ENCODE measurements at places on chromosomes 7 and 10.
A peak's percentile ranks its signal among the peaks of the same experiment; 100 is the strongest.

DNA sequence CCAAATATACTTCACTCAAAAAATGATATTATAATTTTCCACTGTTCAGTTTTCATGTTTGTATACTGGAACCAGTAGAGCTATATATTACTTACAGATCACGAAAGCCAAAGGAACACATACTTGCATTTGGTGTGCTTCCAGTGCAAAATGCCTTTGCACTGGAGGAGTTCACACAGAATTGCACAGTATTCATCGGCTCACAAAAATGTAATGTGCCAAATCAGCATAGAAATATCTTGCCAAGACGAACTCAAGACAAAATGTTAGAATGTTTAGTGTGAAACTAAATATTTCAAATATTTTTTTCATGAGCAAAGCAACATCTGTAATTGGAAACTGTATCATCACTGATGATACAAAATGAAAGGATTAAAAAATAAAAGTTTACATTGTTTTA, 646.2 kb upstream of the SEMA3D start:
- no peak for DNase-seq

GRCh38 chr10:71696628-71697326, 22.8 kb downstream of the C10orf105 start:
- DNase-seq, result peak; percentile 58

DNA sequence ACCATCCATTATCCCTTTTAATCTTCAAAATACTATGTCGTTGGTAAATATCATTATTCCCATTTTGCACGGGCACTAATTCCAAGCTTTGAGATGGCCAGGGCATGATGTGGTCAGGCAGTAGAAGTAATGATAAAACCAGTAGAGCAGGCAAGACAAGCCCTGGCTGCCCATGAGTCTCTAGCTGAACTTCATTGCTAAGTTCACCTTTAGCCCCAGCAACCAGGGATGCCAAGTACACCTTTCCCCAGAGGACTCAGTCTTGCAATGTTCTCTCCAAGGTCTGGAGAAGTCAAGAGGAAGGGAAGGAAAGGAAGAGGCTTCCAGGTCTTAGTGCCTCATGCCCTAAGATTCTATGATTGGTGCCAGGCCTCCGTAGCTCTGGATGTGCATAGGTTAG, 203.2 kb downstream of the PLXNA4 start:
- DNase-seq, result no peak

DNA sequence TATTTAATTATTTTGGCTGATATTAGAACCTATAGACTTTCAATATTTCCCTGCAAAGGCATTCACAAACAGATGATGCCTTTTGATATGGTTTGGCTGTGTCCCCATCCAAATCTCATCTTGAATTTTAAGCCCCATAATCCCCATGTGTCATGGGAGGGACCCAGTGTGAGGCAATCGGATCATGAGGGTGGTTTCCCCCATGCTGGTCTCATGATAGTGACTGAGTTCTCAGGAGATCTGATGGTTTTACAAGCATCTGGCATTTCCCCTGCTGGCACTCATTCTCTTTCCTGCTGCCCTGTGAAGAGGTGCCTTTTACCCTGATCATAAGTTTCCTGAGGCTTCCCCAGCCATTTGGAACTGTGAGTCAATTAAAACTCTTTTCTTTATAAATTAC, 9.3 kb upstream of the PNLIPRP3 start:
- no peak for DNase-seq

- DNase-seq, result no peak
Measured at GRCh38 chr7:14891289-14891688, 11.3 kb downstream of the DGKB start.

DNA sequence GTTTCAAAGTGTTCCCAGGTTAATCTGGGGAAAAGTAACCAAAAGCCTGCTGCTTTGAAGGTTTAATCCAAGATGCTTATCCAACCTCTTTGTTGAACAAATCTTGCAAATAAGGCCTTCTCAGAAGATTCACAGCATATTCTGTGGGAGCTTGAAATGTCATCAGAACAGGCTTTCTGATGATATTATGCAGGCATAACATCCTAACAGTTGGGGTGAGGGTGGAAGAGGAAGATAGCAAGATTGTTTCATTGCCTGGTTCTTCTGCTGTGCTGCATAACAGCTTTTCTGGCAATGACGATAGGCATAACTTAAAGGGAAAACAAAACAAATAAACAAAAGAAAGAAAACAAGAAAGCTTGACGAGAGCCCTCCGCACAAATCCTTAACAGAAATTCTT, 217.4 kb downstream of the PHF14 start:
- DNase-seq, result no peak

DNA sequence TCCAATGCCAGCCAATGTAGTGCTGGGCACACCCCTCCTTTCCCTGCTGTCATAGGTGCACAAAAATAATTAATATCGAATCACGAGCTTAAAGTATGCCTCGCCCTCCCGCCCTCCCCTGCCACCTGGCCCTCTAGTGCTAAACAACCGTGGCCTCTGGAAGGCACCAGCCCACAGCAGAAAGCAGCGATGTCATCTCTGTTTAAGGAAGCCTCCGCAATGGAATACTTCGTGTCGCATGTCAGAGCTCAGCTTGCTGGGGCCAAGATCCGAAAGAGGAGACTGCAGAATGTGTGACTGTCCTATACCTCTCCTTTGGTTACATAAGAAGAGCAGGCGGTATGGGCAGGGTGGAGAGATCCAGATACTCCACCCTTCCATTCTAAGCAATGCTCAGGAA, 71.5 kb downstream of the RHOBTB1 start:
- DNase-seq, result no peak

GRCh38 chr10:2619916-2620315, 447.4 kb upstream of the PFKP start:
- no peak for DNase-seq

DNA sequence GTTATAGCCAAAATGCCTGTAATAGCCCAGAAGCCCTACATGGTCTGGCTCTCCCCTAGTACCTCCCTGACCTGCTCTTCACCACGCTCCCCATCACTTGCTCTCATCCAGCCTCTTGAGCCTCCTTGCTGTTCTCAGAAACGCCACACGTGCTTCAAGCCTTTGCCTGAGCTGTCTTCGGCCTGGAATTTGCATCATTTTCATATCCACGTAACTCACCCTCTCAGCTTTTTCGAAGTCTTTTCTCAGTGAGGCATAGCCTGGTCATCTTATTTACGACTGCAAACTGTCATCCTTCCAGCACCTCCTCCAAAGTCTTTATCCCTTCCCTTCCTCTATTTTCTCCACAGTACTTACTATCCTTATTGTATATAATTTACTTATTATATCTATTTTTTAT, 151.0 kb upstream of the AHR start:
- DNase-seq, result no peak

GRCh38 chr10:28318626-28319025, 15.8 kb upstream of the MPP7 start:
- no peak for DNase-seq

GRCh38 chr7:117283371-117283770, 39.5 kb downstream of the WNT2 start:
- DNase-seq, result no peak

DNA sequence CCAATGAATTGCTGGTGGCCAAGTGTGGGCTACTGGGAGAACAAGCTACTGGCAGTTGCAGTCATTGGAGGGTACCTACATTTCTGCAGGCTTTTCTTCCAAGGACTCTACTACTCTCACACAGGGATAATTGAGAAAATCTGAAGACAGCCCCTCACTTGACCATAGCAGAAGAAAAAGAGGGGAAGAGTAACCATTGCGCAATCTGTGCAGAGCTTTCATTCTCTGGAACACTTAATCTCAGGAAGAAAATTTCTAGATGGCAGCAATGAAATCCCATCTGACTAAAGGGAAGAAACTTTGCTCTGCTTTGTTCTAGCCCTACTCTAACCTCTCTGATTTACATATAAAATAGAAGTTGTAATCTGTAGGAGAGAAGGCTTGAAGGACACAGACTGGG, 1239.6 kb upstream of the SORCS1 start:
- DNase-seq, result no peak

GRCh38 chr7:134654104-134654775, 7.6 kb downstream of the BPGM start:
- DNase-seq, result no peak

DNA sequence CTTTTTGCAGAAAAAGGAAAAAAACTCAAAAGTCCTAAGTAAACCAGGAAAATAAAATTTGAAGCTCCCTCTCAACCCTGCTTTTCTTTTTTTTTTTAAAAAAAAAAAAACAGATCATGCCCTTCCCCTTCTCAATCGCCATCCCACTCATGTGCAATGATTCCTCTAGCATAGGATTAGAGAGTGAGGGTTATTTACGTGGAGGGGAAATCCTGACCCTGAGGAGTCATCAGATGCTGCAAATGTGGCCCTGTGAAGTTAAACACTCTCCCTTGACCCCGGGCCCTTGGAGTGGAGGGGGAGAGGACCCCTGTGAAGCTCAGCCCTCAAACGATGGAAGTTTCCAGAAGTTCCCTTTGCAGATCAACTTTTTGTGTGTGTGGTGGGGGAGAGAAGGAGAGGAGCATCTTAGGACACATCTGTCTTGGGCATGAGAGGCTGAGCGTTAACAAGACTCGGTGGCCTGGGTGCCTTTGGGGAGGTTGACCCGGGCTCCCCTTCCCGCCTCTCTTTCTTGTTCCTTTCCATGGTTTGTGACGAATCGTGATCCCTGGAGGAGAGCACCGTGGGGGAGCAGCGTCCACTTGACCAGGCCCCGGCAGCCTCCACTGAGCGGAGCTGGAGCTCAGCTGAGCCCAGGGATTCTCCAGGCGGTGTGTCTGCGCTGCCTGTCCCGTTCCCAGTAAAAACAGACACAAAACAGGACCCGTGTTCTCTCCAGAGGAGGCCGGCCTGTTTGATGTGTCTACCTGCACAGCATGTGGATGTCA, 1.5 kb upstream of the SHH start:
- DNase-seq, result no peak

- DNase-seq, result no peak
Measured at GRCh38 chr7:151773797-151774196, 103.1 kb downstream of the PRKAG2 start.

GRCh38 chr10:103598654-103599115, 105.2 kb downstream of the NEURL1 start:
- DNase-seq, result peak; percentile 66

DNA sequence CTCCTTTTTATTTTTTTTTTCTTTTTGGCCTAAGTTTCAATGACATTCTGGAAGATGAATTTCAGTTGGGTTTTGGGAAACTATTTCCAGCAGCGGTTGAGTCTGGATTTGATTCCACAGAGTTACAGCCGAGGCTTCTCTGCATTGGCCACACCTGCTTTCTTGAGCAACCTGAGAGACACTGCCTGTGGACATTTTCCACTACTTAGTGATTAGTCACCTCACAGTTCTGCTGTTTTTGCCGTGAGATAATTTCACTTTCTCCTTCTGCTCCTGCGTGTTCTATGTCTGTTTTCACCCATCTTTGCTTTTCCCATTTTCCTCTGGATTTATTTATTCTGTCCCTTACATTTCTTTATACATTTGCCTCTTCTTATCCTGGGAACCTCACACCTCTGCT, 243.0 kb downstream of the BICC1 start:
- DNase-seq, result no peak

- DNase-seq, result no peak
Measured at GRCh38 chr7:26588511-26588910, 275.9 kb downstream of the SKAP2 start.

DNA sequence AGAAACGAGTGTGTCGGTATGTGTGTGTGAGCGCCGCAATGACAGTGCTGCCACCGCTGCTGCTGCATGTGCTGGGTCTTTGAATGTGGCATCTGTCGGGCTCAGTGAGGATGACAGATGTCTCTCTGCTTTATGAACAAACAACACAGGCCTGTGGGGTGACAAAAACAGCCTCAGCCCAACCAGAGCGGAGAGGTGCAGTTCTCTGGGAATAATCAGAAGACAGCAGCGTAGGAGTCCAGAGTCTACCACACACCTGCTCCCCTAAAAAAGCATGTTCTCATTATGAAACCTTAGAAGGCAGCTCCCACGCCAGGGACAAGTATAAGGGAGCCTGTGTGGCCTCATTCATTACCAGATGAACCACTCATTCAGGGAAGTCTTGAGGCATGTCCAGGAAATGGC, 278.3 kb downstream of the KCNMA1 start:
- no peak for DNase-seq

DNA sequence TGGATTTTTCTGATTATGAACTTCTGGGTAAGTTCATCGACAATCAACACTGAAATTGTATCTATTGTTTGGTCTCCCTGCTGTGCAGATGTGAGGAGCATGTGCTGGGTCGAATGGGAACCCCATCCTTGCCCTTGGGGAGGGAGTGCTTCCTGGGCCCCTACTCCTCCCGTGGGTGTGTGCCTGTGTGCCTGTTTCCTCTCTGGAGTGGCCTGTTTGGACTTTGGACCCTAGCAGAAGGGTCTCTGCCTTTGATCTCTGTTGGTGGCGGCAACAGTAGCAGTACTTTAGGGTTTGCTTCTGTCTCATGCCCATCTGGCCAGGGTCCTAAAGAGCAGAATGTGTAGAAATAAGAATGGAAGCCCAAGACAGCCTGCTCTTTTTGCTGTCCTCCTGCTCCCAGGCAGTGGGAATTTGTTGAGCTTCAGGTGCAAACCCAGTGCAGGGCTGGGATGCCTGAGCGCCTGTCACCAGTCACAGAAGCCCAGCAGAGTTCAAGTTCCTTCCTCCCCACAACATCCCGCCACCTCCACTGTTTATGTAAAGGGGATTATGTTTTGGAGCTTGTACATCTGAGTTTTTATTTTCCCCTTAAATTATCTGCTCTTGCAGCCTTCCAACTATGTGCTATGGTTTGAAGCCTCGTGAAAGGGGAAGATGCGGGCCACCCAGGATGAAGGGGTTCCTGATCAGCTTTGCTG, 1.5 kb upstream of the TACR2 start:
- no peak for DNase-seq

DNA sequence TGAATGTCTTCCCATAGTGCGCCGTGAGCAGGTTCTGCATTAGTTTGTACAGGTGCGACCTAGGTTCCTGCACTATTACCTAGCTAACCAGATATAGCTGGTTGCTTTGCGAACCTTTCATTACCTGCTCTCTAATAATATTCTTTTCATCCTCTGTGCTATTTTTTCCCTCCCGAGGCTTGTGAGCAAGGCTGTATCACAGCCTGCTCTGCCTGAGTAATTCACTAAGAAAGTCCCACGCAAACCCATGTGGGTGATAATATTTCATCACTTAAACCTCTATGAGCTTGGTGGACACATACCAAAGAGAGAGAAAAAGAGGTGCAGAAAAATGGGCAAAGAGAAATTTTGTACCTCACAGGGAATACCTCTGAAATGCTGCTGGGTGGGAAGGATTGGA, 8.4 kb downstream of the INHBA start:
- DNase-seq, result no peak

DNA sequence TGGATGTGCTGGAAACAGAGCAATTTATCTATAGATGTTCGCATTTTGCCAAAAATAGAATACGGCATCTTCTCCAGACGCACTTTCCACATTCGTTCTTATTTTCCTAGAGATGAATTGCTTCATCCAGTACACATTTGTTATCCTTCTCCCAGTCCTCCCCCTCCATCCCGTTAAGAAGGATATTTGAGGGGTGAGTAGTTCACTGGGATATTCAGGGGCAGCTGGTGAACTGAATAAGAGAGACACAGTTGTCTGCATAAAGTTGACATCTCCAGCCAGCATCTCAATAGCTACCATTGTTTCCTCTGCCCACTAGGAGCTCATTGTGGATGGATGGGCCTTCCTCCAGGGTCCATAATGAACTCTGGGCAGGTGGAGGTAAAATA, 456.8 kb upstream of the NRP1 start:
- DNase-seq, result no peak

Data from Kasumi-1 (cell line).